ENCODE measurements at places on chromosomes 5 and 9.

GRCh38 chr5:7753596-7753995 lies 97.3 kb downstream of the CFAP90 start:
- no peak for DNase-seq

- no peak for DNase-seq
Observed at GRCh38 chr9:30476826-30477225, 1907.6 kb upstream of the ACO1 start.

DNA sequence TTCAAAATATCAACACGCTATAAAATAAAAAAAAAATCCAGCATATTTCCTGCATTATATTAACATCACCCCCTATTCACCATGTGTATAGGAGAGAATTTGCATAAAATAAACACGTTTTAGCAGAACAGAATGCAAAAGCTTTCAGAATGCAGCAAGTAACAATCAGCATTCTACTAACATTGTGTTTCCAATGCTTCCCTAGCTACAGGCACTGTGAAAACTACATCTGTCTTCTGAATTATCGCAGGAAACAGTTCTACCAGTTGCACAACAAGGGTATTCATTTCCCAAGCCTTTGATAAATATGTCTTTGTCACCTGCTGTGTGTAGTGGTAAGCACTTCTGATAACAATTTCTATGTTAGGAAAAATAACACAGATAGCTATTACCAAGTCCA lies 1015.8 kb downstream of the CDH18 start:
- DNase-seq = no peak

GRCh38 chr5:175747539-175748060 lies 89.7 kb downstream of the HRH2 start:
- DNase-seq = no peak

GRCh38 chr5:65961633-65962032 lies 35.3 kb downstream of the ERBIN start:
- DNase-seq = no peak

DNA sequence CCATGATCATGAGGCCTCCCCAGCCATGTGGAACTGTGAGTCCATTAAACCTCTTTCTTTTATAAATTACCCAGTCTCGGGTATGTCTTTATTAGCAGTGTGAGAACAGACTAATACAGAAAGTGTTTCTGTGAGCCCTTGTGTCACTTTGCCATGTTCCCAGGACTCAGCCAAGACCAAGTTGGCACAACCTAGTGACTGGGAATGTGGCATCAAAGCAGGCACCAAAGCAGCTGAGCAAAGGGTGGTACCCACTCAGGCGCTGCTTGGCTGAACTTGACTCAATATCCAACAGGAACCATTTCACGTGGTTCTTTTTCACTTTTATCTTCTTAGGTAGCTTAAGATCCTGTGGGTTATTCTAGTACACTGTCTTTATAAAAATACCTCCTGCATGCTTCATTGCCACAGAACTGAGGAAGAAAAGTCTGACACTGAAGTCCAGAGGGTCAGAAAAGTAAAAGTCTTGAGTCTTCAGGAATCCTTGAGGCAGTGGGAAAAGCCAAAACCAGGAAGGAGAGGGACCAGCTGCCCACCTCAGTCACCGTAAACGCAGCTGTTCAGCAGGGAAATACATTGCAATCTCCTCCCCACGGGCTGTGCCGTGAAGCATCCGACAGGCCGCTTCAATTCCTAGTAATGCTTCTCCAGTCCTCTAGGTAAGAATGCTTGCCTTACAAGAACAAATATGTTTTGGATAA lies 90.5 kb upstream of the RETREG1 start:
- no peak for DNase-seq

DNA sequence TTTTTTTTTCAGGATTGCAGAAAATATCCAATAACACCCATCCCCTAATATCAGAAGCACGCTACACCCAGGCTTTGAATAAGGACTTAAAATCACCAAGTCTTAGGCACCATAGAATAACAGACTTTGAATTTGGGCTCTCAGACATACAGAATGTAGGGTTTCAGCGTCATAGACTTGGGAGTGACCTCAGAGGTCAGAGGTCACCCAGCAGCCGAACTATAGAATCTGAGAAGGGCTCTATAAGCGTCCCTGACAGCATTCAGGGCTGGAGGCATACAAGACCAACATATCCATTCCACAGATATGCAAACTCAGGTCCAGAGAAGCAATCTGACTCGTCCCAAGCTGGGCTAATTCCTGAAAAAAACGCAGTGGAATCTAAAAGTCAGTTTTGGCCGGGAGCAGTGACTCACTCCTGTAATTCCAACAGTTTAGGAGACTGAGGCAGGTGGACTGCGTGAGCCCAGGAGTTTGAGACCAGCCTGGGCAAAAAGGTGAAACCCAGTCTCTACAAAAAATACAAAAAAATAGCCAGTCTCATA lies 34.7 kb downstream of the SLC6A7 start:
- DNase-seq = no peak

DNA sequence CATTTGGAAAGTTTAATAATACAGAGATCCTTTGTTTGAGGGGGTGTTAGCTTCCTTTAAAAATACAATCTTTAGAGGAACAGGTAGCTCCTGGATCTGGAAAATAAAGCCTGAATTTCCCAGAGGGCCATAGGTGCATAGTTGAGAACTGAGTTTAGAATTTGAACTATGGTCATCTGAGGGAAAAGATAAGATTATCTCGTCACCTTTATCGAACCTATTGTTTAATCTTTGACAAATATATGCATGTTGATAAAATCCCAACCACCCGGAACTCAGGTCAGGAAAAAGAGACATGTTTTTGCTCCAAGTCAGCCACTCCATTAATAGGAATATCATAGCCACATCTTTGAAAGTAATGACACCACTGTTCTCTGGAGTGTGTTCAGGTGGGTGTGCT lies 91.7 kb upstream of the FAM169A start:
- DNase-seq = no peak

DNA sequence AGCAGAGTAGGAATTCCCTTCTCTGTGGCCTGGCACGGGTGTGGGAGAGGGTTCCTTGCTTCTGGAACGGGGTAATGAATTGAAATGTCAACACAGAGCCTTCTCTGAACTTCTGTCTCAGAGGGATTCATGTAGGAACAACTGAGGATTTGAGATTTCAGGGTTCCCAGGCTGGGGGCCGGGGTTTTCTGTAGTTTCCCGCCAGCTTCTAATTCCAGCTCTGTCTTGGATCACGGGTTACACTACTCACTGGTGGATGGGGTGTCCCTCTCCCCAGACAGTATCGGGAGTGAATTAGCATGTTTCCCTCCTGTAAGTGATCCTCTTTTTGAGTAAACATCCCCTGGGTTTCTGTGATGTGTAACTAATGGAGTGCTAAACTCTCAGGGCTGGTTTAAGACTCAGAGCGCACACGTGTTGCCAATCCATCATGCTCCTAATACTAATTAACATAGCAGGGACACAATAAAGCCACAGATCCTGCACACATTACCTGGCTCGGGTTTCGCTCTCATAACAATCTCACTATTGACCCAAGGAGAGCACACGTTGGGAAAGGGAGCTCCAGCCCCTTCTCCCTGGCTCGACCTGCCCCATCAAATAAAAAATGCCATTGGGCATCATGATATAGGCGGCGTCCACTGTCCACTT lies 18.1 kb upstream of the DMRT2 start:
- no peak for DNase-seq

DNA sequence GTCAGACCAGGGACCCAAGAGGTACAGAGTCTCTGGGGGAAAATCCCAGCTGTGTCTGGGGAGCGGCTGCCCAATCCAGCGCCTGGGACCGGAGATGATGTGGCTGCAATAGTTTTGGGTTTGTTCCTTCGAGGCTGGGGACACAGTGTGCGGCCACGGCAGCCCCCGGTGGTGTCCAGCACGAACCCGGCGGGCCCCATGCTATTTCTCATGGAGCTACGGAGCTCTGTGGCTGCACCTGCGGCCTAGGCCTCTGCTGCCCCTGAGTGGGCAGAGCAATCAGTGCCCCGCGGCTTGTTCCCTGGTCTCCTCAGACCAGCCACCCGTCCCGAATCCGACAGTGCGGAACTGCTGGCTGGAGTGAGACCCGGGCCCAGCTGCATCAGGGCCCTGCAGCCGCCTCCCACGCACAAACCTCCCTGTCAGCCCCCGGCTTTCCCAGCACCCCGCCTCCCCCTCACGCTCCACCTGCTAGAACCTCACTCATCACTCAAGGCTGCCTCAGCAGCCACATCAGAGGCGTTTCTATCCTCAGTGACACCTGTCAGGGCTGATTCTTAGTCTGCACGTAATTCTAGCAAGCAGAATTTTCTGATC lies 29.0 kb downstream of the SARDH start:
- DNase-seq = no peak

DNA sequence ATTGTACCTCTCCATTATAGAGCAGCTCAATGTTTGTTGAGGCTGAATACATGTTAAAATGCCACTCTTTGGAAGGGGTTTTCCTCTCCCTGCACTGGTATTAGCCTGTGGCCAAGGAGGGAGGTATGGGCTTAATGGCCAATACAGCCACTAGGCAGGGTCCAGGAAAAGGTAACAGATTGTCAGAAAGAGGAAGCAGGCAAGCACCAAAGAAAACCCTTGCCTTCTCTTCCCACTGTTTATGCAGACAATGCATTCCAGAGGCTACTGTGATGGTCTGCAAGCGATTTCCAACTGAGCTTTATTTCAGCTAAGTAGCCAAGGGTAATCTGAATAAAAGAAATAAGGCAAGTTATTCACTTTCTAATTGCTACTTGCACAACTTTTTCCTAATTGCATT lies 95.3 kb upstream of the SLC27A6 start:
- DNase-seq = no peak

- DNase-seq = no peak
Observed at GRCh38 chr5:15995341-15996052, 184.1 kb downstream of the MARCHF11 start.

- no peak for DNase-seq
Observed at GRCh38 chr9:89872913-89873707, 268.3 kb downstream of the GADD45G start.

DNA sequence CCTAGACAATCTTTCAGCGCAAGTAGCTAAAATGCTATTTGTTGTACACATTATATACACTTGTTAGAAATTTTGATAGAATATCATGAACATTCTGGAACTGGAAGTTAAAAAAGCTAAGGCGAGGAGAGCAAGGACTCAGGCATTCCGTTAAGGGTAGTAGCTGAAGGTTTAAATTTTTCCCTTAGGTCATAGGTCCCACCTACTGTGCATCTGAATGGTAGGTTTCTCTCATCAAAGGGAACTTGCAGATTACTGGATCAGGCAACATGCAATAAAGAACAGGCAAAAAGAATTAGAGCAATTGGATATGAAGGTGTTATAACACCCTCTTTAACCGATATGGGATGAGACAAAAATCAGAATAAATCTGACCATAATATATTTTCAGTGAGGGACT lies 32.8 kb downstream of the TMEM161B start:
- DNase-seq = no peak

DNA sequence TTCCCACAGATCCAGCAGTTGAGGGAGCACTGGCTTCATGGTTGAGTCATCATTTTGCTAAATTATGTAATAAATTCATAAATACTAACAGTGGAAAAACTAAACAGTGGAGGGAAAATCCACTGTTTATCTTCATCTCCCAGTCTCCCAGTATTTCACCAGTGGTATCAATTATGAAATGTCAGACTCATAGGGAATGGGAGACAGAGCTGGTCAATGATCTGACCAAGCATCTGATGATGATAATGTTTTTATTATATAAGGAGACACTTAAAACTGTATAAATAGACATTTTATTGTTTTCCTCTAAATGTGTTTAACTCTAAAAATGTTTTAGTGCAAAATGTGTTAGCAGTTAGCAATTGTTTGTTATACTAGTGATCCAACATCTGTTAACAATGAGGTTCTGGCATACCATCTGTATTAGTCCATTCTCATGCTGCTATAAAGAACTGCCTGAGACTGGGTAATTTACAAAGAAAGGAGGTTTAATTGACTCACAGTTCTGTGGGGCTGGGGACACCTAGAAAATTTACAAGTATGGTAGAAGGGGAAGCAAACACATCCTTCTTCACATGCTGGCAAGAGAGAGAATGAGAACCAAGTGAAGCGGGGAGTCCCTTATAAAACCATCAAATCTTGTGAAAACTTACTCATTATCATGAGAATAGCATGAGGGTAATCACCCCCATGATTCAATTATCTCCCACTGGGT lies 11.8 kb upstream of the REEP5 start:
- DNase-seq = no peak

DNA sequence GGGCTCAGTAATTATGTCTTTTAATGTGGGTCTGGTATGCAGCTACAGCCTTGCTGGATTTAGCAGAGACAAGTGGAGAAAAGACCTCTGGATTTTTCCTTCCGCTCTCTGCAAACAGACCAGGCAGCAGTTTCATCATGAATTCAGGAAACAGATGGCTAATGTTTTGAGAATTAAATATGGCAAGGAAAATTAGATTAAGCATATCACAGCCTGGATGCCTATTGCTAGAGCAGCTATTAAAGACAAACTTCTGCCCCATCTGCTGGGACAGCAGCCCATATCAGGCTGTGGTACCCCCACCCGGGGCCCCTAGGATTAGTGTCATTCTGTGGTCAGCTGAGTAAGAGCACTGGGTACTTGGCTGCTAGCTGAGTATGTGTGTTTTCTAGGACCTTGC lies 6.2 kb downstream of the SKP2 start:
- no peak for DNase-seq

DNA sequence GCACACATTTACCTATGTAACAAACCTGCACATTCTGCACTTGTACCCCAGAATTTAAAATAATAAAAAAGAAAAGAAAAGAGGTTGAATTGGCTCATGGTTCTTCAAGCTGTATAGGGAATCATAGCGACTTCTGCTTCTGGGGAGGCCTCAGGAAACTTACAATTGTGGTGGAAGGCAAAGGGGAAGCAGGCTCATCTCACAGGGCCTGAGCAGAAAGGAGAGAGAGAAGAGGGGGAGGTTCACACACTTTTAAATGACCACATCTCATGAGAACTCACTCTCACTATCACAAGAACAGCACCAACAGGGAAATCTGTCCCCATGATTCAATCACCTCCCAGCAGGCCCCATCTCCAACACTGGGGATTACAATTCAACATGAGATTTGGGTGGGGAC lies 214.6 kb downstream of the CDK5RAP2 start:
- no peak for DNase-seq

DNA sequence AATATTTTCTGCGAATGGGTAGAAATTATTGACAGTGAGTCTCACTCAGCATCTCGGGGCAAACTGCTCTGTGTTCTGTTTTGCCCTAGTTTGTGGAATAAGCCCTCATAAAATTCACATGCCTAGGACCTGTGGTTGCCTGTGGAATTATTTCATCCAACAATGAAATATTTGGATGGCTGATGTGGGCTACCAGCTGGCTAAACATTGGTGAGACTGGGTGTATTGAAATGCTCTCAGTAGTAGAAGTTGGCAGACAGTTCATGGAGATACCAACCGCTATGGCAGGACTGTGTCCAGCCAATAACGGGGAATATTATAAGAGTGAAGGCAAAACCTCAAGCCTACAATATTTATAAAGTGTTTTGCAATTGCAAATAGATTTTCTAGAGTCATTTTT lies 344.1 kb upstream of the RPS23 start:
- DNase-seq = no peak

- no peak for DNase-seq
Observed at GRCh38 chr9:78314550-78314949, 17.6 kb downstream of the PSAT1 start.
